ENCODE measurements at places on chromosomes 16 and 17. TPM values are rescaled to one million over a fixed set of nuclear protein-coding genes. Genes with fewer than 3 reads are reported as not detected.

- DNase-seq = peak; percentile 26
These were observed 78.0 kb upstream of the DOC2B start for GRCh38 chr17:259341-259976.

GRCh38 chr17:57357392-57357784 lies 101.1 kb downstream of the MSI2 start:
- peak; percentile 30 for DNase-seq

- DNase-seq = no peak
These were observed 87.5 kb downstream of the SOCS1 start for GRCh38 chr16:11168386-11169051.

CACNG3 gene
- 22.2 TPM for total RNA-seq

DNA sequence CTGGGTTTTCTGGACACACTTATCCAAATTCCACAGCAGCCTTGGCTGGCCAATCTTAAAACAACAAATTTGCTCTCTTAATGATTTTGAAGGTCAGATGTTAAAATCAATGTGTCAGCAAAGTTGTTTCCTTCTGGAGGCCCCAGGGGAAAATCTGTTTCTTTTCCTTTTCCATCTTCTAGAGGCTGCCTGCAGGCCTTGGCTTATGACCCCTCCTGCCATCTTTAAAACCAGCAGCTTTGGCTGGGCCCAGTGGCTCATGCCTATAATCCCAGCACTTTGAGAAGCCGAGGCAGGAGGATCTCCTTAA lies 3.0 kb downstream of the LGALS9 start:
- no peak for DNase-seq

DNA sequence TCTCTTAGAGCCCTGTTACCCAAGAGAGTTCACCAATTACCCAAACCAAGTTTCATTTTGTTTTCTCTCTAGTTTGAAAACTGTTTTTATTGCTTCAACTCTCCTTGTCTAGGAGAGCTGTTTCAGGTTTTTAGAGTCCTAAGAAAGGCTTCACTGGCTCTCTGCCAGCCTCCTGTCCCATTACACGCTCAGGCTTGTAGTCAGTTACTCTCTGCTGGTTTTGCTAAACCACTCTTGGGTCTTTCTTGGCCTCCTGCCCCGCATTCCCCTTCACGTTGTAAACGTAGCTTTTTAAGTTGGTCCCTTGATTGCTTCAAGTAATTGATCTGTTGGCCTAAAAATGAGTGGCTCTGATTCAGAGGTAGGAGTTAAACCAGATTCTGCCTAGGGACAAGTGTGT lies 529.1 kb downstream of the MAF start:
- DNase-seq = no peak

TEKT3 gene
- 1.5 TPM for total RNA-seq

- no peak for DNase-seq
These were observed 6.0 kb downstream of the ZNF213 start for GRCh38 chr16:3140603-3141427.

DNA sequence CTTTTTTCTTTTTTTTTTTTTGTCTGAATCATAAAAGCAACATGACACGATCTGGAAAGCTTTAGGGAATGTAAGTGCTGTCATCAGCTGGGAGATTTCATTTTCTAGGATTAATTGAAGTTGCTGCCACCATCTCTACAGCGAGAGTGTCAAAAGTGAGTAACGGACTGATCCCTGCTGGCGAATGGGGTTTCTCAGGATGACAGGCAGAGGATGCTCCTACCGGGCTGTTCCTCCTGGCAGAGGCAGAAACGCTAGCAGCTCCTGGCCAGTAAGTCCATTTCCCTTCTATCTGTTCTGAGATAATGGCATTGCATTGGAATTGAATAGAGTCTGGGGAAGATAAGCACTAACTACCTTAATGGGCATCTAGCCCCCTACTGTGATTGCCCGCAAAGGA lies 80.5 kb upstream of the KIFC3 start:
- DNase-seq = no peak

- no peak for DNase-seq
These were observed 4.6 kb upstream of the PMP22 start for GRCh38 chr17:15269780-15270089.

DNA sequence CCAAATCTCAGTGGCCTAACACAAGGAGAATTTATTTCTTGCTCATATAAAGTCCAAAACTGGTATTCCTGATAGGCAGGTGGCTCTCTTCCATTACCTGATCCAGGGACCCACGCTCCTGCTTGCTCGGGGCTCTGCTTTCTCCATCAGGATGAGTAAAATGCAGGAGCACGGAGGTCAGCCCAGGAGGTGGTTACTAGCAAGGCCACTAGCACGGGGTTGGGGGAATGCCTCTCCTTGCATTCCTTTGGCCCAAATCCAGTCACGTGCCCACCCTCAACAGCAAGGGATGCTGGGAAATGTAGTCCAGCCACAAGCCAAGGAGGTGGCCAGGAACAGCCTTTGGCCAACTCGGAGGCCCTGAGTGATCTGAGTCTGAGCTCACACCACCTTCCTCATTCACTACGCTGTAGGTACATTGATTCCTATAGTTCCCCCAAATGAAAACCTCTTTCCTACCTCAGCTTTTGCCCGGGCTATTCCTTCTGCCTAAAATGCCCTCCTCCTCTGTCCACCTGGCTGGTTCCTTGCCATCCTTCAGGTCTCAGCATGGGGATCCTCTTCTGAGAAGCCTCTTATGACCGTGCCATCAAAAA lies 38.3 kb upstream of the HAPSTR1 start:
- peak; percentile 42 for DNase-seq

DNA sequence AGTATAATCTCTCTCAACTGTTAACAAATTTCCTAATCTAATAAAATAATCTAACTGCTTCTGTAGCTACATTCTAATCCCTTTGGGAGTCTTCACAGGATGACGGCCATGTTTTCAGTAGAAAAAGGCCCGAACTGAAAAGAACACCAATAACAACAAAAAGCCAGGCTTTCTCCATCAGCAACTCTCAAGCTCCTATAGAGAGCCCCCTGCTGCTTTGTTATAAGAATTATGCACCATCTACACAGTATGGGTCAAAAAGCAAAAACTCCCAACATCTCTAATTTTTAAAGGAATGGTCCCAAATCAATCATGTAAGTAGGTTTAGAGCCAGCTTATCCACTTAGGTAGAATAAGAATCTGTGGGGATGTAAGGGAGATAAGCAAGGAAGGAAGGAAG lies 163.6 kb upstream of the C17orf78 start:
- DNase-seq = no peak

GRCh38 chr16:72789465-72789864 lies 258.5 kb downstream of the ZFHX3 start:
- no peak for DNase-seq

DNA sequence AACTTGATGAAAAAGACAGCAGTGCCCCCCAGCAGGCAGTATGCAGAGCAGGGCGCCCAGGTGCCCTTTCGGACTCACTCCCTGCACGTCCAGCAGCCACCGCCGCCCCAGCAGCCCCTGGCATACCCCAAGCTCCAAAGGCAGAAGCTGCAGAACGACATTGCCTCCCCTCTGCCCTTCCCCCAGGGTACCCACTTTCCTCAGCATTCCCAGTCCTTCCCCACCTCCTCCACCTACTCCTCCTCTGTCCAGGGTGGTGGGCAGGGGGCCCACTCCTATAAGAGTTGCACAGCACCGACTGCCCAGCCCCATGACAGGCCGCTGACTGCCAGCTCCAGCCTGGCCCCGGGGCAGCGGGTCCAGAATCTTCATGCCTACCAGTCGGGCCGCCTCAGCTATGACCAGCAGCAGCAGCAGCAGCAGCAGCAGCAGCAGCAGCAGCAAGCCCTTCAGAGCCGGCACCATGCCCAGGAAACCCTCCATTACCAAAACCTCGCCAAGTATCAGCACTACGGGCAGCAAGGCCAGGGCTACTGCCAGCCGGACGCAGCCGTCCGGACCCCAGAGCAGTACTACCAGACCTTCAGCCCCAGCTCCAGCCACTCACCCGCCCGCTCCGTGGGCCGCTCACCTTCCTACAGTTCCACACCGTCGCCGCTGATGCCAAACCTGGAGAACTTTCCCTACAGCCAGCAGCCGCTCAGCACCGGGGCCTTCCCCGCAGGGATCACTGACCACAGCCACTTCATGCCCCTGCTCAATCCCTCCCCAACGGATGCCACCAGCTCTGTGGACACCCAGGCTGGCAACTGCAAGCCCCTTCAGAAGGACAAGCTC lies 43.2 kb downstream of the SREBF1 start:
- DNase-seq = no peak

DNA sequence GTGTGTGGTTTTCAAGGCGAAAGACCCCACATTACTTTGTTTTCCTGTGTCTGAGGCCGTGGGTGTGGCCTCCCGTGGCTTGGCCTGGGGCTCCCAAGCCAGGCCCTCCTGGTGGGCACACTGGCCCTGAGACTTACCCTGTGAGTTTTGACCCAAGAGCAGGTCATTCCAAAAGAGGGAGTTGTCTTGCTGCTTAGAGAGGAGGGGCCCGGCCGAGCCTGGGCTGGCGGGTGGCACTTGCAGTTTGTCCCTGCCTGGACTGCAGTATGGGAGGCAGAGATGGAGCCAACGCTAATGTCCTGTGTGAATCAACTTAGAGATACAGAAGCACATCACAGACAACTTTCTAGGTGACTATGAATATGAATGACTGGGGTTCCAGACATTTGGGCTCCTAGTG lies 22.7 kb downstream of the PLEKHG4 start:
- DNase-seq = no peak

- no peak for DNase-seq
These were observed 61.4 kb upstream of the TBX2 start for GRCh38 chr17:61338000-61338798.

ELMO3 gene
- 0.72 TPM for total RNA-seq

DNA sequence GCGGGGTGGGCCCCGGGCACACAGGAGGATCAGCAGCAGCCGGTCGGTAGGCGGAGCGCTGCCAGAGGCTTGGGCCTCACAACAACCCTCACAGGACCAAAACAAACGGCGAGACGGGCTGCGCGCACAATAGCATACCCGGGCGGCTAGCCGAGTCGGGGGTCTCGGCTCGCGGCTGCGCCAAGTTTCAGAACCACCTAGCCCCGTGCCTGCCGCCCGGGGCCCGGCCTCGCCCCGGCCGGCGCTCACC lies 732 bp downstream of the ULK2 start:
- DNase-seq = peak; percentile 75

GIT1 gene
- total RNA-seq = 190 TPM

CNGB1 gene
- 17.9 TPM for total RNA-seq

DNA sequence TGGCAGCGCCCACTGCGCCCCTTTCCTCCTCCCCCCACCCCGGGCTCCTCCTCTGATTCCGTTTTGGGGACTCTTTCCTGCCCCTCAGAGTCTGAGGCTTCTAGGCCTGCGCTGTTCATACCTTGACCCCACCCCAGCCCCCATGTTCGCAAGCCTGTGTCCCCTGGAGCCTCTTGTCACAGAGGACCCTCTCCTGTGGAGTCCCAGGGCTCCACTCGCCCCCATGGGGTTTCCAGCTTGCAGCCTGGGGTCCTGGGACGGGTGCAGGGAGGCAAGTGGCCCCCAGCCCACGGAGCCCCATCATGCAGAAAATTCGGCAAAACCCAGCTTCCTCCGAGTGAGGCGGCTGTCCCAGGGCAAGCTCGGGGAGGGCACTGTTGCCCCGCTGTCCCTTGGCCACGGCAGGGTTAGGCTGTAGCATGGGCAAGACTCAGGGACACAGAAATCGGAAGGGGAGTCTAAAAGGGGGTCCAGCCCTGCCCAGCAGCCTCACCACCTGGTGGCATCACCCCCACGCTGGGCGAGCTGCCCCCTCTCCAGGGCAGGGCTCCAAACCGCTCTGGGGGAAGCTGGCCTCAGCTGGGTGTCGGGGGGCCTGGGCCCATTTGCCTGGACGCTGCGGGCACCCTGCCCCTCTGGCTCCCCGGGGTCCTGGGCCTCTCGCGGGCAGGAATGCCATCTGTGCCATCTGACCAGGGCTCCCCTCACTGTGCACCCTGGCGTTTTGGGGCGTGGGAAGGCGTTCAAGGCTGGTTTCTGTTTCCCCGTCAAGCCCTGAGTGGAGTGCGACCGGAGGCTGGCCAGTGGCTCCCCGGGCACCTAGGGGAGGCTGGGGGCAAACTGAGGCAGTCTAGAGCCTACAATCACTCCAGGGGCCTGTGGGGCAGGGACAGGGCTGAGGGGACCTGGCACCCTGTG lies 11.5 kb upstream of the BAHCC1 start:
- DNase-seq = no peak

UTS2R gene
- total RNA-seq = 2.6 TPM

GRCh38 chr16:23729503-23730424 lies 16.7 kb upstream of the ERN2 start:
- DNase-seq = no peak

EVPLL gene
- total RNA-seq = not detected

- DNase-seq = no peak
These were observed 105.9 kb upstream of the FAM20A start for GRCh38 chr17:68707031-68707430.

- DNase-seq = no peak
These were observed 33.4 kb upstream of the PIK3R6 start for GRCh38 chr17:8900626-8901585.

DNA sequence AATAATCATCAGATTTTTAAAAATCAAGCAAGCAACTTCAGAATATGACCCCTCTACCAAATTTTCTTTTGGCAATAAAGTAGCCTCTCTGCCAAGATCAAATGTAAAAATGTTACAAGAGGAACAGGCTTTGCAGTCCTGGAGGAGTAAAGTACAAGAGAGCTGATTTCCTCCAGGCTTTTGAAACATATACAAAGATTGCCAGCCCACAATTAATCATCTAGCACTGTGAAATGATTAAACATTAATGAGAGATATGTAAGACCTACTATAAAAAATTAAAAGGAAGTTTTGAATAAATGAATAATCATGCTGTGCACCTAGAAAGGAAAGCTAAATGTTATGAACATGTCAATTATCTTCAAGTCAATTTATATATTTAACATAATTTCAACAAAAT lies 26.3 kb downstream of the TXNDC11 start:
- no peak for DNase-seq

XYLT1 gene
- 29.9 TPM for total RNA-seq

GRCh38 chr16:25155553-25156460 lies 44.3 kb downstream of the LCMT1 start:
- no peak for DNase-seq

SLC16A3 gene
- total RNA-seq = 9.0 TPM

DNA sequence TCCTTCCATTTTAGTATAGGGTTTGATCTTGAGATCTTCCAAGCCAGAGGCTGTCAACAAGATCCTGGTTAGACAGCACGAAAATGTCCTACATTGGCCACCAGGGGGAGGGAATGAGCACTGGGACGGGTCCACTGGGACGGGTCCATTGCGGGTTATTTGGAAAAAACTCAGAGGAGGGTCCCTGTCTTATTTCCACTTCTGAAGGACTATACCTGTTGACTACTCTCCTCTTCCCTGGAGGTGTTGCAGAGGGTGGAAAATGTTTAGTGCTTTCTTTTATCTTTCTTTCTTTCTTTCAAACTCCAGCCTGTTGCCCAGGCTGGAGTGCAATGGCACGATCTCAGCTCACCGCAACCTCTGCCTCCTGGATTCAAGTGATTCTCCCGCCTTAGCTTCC lies 2.5 kb downstream of the TTLL6 start:
- no peak for DNase-seq

- no peak for DNase-seq
These were observed 272.8 kb upstream of the KCNJ16 start for GRCh38 chr17:69802045-69802740.

GRCh38 chr16:66481943-66482390 lies 54.9 kb downstream of the BEAN1 start:
- no peak for DNase-seq
